Effector memory CD4-positive, alpha-beta T cell (primary cell): ENCODE measurements at places on chromosomes 4 and X.

- no peak for DNase-seq
These were observed 185.9 kb downstream of the SMIM20 start for GRCh38 chr4:26099967-26100366.

DNA sequence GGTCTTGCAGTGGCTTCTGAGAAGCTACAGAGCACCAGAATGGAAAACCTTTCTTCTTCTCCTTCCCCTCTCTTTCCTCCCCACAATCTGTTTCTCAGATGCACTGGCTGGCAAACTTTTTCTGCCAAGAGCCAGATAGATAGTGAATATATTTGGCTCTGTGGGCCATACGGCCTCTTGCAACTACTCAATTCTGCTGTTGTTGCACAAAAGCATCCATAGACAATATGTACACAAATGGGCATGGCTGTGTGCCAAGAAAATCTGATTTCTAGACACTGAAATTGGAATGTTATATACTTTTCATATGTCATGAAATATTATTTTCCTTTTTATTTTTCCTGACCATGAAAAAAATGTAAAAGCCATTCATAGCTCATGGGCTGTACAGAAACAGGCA is 3.1 kb downstream of the PHEX start:
- DNase-seq: no peak

DNA sequence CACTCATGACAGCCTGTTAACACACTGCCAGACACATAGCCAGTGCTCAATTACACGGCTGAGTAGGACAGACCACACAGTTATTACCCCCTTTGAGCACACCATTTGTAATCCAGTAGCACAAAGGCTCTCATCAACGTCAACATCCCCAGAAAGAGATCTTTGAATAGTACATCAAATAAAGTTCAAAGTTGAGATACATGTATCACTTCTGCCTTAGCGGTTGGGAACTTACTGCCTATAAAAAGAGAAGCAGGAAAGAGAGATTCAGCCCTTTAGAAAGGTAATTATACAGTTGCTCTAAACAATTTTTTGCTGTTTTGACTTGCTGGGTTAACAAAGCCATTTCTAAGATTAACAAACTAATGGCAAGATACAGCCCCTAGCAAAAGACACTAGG is 16.2 kb downstream of the ANXA5 start:
- DNase-seq: no peak

GRCh38 chr4:158162631-158163030 is 10.2 kb downstream of the GASK1B start:
- DNase-seq: no peak
